ENCODE measurements at places on chromosomes 1 and 21.

- DNase-seq = peak; percentile 17
Observed at GRCh38 chr1:1320666-1321448, 3.6 kb downstream of the INTS11 start.

DNA sequence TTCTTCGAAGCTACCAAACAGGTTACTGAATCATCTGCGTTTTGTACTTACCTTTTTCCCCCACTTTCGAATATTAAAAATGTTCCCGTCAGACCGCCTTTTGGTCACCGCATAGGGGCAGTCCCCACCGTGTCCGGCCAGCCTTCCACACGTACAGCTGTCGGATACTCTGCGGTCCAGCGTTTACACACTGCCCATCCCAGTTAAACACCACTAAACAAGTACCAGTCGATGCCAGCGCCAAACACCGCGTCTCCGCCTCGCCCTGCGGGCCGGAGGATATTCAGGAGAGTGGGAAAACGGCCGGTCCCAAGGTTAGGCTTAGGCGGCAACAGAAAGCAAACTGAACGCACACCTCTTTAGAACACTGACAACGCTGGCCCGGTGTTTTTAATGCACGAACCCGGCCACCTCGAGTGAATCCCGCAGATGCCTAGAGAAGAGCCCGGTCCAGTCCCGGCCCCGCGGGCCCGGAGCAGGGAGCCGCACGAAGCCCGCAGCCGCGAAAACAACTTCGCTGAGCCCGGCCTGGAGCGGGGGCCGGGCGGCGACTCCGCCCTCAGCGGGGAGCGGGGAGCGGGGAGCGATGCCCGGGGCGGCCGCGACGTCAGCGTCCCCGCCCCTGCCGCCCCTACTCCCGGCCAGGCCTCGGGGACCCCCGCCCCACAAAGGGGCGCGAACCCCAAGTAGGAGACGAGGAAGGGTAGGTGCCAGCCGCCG, 730 bp upstream of the PHF13 start:
- DNase-seq = peak; percentile 37

GRCh38 chr1:8137481-8138244, 111.6 kb upstream of the ERRFI1 start:
- DNase-seq = peak; percentile 98

GRCh38 chr1:107100331-107100984, 40.4 kb upstream of the NTNG1 start:
- peak; percentile 1 for DNase-seq

GRCh38 chr1:212007886-212008285, 27.5 kb downstream of the INTS7 start:
- DNase-seq = no peak

- DNase-seq = no peak
Observed at GRCh38 chr1:147902253-147902845, at the start of gene GJA8. Gene GJA8 (plus strand): TSS chr1:147902795. CDS start chr1:147907956, 5,161 bp downstream.
